CD4-positive, alpha-beta T cell treated with Interleukin-4 for 4 hours (primary cell): ENCODE measurements at places on chromosomes 5 and 9.
A peak's percentile ranks its signal among the peaks of the same experiment; 100 is the strongest.

- no peak for DNase-seq
Measured at GRCh38 chr9:6086006-6086655, 70.7 kb upstream of the RANBP6 start.

GRCh38 chr5:16735101-16736060 lies 118.6 kb upstream of the RETREG1 start:
- no peak for DNase-seq

- DNase-seq = peak; percentile 71
Measured at GRCh38 chr5:132457371-132458225, 33.0 kb downstream of the IRF1 start.

- no peak for DNase-seq
Measured at GRCh38 chr9:22134390-22134789, 125.3 kb upstream of the CDKN2B start.

GRCh38 chr9:112620388-112620787 lies 97.5 kb downstream of the INIP start:
- no peak for DNase-seq

DNA sequence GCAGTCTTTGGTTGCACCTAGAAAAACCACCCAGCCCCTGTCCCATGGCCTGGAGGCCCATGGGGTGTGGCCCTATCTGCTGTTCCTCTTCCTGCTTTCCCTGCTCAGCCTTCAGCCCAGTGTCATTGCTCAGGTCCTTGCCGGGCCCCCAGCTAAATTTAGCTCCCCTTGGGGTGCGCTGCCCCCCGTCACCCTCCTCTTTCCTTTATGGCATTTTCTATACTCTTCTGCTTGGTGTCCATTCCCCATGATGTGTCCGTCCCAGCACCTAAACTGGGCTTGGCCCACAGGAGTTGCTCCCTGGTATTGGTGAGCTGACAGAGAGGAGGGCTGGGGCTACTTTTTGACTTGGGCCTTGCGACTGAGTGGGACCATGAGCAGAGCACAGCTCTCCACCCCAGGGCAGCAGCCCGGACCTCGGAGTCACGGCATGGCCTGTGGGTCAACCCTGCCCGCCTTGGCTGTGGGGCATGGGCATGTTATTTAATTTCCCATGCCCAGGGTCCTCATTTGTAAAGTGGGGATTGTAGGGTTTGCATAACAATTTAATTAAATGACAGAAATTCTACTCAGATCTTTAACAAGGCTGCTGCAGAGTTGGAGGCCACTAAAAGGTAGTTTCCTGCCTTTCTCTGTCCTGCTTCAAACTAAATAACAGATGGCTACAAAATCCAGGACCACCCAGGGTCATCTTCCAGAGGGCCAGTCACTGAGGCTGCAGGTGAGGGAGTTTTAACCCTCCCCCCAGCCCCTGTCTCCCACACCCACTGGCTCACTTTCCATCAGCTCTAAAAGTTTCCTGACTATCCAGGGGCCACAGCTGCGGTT lies 98.2 kb downstream of the DAP start:
- no peak for DNase-seq

- DNase-seq = no peak
Measured at GRCh38 chr5:65102371-65102975, 333.7 kb downstream of the CWC27 start.

- DNase-seq = no peak
Measured at GRCh38 chr9:99973455-99973854, 67.0 kb downstream of the STX17 start.

DNA sequence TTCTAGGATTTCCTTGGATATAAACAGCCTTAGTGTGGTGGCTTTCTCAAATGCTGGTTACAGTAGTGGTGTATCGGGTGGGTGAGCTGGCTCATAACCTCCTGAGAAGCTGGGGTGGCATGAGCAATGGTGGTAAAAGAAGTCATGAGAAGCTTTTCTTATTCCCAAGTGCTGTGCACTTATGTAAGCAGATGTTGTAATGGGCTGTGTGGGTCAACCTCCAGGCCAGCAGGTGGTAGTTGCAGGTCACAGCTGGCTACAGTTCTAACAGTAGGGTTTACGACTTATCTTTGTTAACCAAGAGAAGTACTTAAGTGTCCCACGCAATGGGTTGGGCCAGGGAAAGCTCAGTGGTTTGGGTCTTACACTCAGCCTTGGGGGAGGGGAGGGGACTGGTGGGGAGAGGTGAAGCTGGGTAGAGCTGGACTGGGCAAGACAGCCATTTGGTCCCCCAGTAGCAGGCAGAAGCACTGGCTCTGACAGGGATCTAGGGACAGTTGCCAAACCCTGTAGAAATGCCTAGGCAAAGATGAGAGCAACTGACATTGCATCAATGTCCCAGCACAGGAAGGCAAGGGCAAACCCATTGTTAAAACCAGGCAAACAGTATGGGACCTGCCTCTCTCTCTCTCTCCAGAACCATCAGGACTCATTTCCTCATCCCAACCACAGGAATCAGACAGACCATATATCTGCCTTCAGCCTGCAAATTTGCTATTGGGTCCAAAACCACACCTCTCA lies 76.8 kb downstream of the RNF130 start:
- no peak for DNase-seq

DNA sequence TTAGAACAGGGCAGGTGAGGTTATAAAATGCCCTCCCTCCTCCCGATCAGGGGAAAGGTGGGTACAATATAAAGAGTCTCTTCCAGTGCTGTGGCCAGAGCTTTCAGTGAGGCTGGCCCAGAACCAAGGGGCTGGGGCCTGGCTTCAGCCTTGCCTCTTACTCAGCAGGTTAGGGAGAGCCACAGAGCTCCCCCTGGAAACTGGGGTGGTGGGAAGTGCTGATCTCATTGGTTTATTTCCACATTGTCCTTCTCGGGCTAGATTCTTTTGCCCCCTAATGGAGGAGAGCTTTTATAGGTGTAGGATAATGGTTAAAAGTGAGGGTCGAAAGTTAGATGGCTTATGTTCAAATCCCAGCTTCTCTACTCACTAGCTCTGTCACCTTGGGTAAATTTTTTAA lies 186.7 kb upstream of the TBC1D2 start:
- no peak for DNase-seq

DNA sequence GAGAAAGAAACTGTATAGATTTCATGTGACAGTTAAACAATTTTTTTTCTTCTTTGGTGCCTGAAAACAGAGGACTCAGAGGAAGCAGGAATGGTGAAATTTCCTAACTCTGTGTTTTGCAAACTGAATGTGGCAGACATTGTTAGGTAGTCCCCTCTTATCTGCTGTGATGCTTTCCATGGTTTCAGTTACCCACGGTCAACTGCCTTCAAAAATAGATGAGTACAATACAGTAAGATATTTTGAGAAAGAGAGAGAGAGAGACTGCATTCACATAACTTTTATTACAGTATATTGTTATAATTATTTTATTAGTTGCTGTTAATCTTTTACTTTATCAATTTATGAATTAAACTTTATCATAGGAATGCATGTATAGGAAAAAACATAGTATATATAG lies 627.2 kb downstream of the CCDC171 start:
- DNase-seq = no peak

DNA sequence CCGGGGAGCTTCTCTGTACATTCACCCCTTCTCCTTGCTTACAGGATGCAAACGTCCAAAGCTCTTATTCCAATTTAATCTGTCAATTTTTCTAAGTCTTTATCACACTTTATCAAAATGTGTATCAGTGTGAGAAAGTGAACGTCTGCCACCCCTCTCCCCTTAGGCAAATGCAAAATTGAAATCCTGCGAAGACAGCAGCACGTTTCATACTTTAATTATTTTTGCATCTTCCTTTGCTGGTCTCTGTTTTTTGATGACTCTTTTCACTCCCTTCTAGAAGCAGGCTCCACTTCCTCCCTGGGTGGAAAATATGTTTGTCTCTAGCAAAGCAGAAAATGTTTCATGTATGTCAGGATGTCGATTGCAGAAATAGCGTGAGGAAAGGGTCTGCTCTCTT lies 576.5 kb upstream of the BRINP1 start:
- no peak for DNase-seq

DNA sequence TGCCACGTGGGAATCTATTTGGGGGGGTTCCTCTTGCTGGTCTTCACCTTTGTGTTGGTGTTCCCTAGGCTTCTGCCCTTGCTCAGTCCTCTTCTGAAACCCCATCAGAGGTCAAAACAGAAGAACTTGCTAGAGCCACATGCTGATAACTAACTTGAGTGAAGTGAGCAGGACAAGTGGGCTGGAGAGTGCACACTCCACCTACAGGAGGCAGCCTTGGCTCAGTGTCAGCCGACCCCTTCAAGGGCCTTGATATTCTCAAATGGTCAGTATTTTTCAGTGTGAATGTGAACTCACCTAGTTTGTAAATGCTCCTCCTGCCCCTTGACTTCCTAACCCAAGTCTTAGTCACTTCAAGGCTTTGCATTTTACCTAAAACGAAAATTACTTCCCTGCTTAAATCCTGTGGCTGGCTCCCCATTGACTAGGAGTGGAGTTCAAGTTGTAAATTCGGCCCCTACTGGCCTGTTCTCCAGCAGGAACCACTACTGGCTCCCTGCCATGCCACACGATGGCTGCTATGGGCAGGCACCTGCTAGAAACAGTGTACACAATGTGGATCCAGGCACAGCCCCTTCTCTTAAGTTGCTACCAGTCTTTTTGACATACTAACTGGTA lies 3.6 kb upstream of the SLC1A3 start:
- DNase-seq = no peak

GRCh38 chr5:98217138-98217537 lies 556.3 kb upstream of the RGMB start:
- DNase-seq = no peak

DNA sequence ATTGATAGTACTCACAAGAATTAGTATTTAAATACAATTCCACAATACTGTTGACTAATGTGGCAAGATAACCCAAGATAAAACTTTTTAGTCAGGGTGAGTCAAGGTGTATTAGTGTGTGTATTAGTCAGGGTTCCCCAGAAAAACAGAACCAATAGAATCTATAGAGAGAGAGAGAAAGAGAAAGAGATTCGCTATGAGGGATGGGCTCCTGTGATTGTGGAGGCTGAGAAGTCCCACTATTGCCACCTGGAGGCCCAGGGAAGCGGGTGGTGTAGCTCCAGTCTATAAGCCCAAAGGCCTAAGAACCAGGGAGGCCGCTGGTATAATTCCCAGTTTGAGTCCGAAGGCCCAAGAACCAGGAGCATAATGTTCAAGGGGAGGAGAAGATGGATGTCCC lies 10.0 kb upstream of the SHISAL2B start:
- no peak for DNase-seq

DNA sequence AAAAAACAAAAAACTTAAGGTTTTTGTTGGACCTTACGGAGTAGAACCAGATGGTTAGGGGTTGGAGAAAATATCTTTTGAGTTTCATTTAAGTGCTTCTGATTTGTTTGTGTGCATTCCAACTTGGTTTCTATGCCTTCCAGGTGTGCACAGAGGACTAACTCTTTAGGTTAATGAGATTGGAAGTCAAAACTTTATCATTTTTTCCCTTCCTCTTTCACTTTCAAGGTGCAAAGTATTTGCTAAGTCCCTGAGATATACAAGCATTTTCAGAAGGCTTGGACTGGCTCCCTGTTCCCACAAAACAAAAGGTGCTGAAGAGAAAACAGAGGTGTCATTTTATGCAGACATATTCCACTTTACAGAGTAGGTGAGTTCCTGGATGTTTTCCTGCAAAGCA lies 30.3 kb upstream of the CER1 start:
- no peak for DNase-seq
